Activated B cell treated with CpG ODN at 0.5 μM for 24 hours (primary cell): ENCODE measurements at places on chromosomes 6 and 20. TPM values are rescaled to one million over a fixed set of nuclear protein-coding genes. Genes with fewer than 3 reads are reported as not detected.

Gene GLP1R
- total RNA-seq, result not detected in 2 replicates

Gene MRS2
- total RNA-seq, result 21.8 and 24.3 TPM in 2 replicates

DNA sequence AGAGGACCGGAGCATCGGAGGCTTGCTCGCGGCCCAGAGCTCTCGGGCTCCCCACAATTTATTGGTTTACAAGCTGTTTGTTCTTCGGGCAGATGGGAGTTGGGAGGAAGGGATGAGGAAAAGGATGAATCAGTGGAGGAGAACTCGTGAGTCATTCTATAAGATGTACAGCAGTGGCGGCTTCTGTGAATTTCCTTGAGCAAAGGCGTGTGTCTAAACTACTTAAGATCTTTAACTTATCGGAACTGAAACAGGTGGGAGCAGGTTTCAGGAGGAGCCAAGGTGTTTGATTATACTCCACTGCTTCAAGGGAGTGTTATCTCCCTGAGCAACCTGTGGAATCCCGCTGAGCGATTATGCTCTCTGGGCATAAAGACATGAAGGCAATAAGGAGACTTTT lies 50.5 kb upstream of the IBTK start:
- DNase-seq, result no peak

DNA sequence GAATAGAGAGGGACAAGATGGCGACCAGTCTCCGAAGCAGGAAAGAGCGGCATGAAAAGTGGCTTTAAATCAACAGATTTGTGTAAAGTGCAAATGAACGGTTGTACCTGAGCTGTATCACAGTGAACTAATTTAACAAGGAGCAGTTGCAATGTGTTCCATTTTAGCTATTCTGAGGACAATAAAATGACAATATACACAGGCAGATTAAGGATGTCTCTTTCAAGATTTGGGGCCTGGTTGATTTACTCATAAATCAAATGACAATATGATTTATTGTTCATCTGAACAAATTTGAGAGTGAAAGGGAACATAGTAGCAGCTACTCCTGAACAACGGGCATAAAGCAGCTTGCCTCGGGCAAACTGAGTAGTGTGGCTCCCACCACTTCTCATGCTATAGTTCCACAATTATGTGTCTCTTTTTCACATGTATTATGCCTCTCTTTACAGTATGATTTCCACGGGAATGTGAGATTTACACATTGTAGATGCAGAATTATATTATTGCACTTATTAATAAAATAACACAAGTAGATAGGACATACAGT lies 204.1 kb upstream of the AGPAT4 start:
- DNase-seq, result no peak

DNA sequence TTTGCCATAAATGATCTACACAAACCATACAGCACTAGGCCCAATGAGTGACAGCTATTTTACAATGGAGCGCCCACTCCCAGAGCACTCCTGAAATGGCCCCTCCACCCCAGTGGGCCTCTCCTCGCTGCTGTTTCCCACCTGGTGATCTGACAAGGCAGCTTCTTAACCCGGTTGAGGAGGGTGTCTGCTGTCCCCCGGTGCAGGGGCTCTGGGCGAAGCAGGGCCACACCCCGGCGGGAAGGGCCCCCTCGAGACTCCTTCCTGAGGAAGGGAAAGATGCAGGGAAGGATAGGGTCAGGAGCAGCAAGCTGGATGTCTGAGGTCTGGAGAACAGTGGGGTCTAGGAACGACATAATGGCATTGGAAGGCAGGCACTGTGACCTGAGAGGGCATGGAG lies 10.2 kb downstream of the ABHD16A start:
- DNase-seq, result no peak

GRCh38 chr6:652865-653264 lies 4.0 kb downstream of the HUS1B start:
- DNase-seq, result no peak
